A172 (cell line): ENCODE measurements at places on chromosomes 7 and 10. TPM values are rescaled to one million over a fixed set of nuclear protein-coding genes. Genes with fewer than 3 reads are reported as not detected.

Gene BTBD16
- not detected in 2 replicates for total RNA-seq

Gene ATG9B
- total RNA-seq, result not detected in 2 replicates

Gene PRSS58
- total RNA-seq, result 0.22 TPM in 1 of 2 replicates, not detected in the other

Gene COBL
- total RNA-seq, result 1.0 and 1.6 TPM in 2 replicates

Gene NIPSNAP2
- total RNA-seq, result 67.5 and 75.5 TPM in 2 replicates

Gene RELN
- 0.02 TPM in 1 of 2 replicates, not detected in the other for total RNA-seq

Gene HGF
- not detected in 2 replicates for total RNA-seq

Gene PARD3
- total RNA-seq, result 48.3 and 52.9 TPM in 2 replicates

Gene WNT16
- not detected in 2 replicates for total RNA-seq

Gene GIMAP6
- not detected in 2 replicates for total RNA-seq

Gene SMKR1
- 0.84 and 4.6 TPM in 2 replicates for total RNA-seq

Gene MAD1L1
- 70.3 and 127 TPM in 2 replicates for total RNA-seq

Gene MTG1
- total RNA-seq, result 13.7 and 20.4 TPM in 2 replicates

Gene SAMD9L
- total RNA-seq, result 28.4 and 37.7 TPM in 2 replicates

Gene CPA2
- not detected in 2 replicates for total RNA-seq

Gene LAMB4
- total RNA-seq, result 0.19 TPM in 1 of 2 replicates, not detected in the other

Gene ADCYAP1R1
- total RNA-seq, result 0.16 TPM in 1 of 2 replicates, not detected in the other

Gene FBXL13
- total RNA-seq, result 1.5 and 2.9 TPM in 2 replicates

Gene LIPK
- total RNA-seq, result not detected in 2 replicates

Gene SNX13
- 39.3 and 50.4 TPM in 2 replicates for total RNA-seq

Gene XRCC2
- total RNA-seq, result 9.3 and 10.8 TPM in 2 replicates

Gene VGF
- total RNA-seq, result 1.0 and 1.3 TPM in 2 replicates

Gene OR2A5
- not detected in 2 replicates for total RNA-seq

Gene SLC26A3
- total RNA-seq, result not detected in 2 replicates

Gene DGKB
- 0.07 and 0.29 TPM in 2 replicates for total RNA-seq

Gene CLDN12
- total RNA-seq, result 33.7 and 35.8 TPM in 2 replicates

Gene C10orf53
- not detected in 2 replicates for total RNA-seq

Gene PDLIM1
- total RNA-seq, result 18.9 and 20.9 TPM in 2 replicates

Gene NSMCE4A
- 30.0 and 38.8 TPM in 2 replicates for total RNA-seq

Gene SNX10
- 23.2 and 28.9 TPM in 2 replicates for total RNA-seq
